AG04449 (cell line): ENCODE measurements at places on chromosomes 2 and 18.
A peak's percentile ranks its signal among the peaks of the same experiment; 100 is the strongest.

- no peak for DNase-seq
These were observed 11.8 kb downstream of the TPGS2 start for GRCh38 chr18:36817039-36817438.

GRCh38 chr18:55688030-55688429 lies 100.0 kb upstream of the TCF4 start:
- DNase-seq, result no peak

GRCh38 chr2:95012881-95013550 lies 12.5 kb upstream of the MAL start:
- no peak for DNase-seq

DNA sequence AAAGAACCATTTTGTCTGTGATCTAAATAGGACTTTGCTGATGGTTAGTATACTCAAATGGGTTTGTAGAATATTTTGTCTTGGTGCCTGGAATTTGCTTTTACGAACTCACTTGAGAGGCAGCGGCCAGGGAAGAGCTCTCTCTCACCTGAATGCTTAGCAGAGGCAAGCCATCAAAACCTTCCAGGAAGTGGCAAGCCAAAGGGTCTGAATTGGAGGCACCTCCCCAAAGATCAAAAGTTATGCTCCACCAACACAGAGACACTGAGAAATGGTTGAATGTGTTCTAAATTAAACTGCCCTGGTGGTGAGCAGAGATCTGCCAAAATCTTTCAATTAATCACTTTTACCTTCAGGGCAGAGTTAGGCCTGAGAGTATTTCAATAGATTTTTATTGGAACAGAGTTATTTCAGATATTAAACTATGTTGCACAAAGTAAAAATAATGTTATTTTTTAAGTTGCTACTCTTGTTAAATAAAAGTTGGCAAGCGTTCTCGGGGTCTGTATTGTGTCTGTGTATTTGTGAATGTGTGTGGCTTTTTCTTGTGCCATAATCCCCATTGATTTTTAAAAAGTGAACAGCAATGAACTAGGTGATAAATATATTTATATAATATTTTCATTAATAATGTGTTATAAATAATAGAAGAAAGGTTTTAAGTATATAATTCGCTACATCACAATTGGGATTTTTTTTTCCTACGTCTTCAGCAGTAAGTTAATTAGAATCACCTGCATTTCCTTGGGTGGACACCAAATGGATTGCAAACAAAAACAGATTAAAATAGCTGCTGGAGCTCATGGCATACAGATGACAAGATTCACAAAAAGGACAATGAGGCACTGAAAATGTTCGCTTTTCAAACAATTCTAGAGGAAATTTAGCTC lies 416.1 kb downstream of the ARHGAP15 start:
- no peak for DNase-seq

DNA sequence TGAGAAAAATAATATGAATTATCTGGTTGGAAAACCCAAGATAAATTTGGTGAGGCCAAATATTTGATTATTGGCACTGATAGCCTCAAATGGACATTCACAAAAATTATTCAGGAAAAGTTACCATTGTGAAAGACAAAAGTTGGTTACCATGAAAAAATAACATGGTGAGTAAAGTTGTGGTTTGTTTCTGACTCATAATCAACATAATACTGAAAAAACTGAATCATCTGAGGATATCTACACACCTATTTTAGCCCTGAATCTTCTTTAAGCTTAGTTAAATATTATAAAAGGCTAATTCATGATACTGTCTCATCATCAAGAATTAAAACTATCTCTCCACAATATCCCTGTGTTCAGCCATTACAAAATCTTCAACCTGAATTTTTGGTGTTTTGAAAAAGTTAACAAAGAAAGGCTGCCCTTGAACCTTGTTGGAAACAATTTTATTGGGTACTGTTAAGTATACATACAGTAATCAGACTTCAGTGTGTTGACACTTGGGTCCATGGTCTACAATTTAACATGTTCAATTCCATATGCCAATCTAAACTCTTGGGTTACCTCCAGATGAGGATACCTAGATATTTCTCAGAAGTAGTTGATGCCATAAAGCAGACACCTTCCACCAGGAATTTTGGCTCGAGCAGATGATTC lies 607.5 kb upstream of the SLC39A10 start:
- no peak for DNase-seq

DNA sequence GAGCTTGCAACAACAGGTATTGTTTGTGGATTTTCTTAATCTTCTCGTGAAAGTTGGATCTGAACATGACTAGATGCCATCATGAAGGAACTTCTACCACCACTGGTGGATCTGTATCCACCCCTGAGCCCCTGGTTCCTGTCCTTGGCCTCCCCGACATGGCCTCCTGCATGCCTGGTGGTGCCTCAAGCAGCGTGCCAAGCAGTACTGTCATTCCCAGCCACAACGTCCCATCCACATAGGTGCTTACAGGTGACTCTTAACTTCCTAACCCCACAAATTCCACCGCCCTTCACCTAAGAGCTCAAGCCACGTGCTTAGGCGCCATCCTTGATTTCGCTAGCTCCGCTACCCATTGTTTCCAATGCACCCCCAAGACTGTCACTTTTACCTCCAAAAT lies 23.1 kb downstream of the TPO start:
- no peak for DNase-seq

DNA sequence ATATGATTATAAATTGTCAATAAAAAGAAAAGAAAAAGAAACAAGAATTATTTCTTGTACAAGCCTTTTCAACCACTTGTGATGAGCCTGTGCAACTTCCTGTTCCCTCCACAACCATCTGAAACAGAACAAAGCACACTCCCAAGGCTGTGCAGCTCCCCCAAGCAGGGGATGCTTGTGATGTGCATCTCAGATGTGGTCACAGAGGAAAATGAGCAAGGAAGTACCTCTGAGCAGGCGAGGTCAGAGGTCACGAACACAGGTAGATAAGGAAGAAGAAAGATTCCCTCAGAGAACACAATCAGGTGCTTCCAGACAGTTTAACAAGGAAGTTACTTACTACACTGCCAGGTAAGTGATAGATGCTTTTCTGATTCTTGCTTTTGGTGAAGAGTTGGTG lies 274.8 kb upstream of the SLC39A10 start:
- no peak for DNase-seq

DNA sequence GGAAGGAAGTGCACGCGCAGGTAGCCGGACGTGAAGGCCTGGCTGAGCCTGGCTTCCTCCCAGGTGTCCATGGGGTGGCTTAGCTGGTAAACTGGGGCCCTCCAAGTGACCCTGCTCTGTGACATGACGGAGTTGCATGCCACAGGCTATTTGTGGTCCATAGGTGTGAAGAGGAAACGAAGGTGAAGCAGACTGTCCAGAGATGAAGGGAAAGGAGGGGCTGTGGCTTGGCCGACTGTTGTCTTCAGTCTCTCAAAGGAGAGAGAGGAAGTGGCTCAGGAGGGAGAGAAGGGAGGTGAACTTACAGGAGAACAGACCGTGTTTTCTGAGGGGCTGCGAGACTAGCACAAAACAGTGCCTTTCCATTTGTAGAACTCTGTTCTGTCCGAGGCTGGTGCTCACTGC lies 19.3 kb downstream of the INPP5D start:
- no peak for DNase-seq

DNA sequence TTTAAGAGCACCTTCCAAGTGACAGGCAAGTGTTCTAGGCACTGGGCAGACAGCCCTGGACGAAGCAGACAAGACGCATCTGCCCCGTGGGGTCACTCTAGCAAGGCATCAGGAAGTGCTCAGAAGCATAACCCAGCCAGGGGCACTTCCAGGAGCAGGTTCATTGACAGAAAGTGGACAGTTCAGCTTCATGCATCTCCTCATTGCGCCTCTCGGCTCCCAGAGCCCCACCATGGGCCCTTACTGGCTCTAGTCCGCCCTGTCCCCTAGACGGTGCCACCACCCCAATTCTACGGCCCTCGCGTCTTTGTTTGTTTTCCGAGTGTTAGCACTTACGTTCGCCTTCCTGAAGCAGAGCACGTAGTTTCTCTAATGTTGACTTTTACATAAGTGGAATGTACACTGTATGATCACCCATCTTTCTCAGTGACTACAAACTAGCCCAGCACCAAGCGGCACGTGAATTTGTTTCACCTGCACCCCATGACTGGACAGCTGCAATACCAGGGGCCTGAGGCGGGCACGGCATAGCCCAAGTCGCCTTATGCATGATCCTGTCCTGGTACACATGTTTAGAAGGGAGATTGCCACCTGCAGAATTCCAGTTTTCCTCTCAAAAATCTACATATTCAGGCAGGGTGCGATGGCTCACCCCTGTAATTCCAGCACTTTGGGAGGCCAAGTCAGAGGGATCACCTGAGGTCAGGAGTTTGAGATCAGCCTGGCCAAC lies 33.2 kb downstream of the SNED1 start:
- no peak for DNase-seq

DNA sequence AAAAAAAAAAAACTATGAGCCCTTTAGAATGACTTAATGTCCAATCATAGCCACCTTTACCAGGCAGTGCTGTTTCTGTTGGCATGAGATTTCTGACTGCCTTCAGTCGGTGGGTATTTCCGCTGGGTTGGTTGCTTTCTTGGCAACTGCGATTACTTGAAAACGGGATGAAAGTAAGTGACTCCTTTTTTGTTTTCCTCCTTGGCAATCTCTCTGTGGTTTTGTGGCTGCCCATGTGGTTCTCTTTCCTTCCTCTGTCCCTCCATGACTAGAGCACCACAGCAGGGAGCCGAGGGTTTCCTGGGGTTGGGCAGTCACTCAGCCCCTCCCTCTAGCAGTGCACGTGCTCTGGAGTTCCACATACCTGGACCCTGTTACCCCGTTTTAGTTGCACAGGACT lies 112.1 kb downstream of the KLHL29 start:
- DNase-seq, result no peak

DNA sequence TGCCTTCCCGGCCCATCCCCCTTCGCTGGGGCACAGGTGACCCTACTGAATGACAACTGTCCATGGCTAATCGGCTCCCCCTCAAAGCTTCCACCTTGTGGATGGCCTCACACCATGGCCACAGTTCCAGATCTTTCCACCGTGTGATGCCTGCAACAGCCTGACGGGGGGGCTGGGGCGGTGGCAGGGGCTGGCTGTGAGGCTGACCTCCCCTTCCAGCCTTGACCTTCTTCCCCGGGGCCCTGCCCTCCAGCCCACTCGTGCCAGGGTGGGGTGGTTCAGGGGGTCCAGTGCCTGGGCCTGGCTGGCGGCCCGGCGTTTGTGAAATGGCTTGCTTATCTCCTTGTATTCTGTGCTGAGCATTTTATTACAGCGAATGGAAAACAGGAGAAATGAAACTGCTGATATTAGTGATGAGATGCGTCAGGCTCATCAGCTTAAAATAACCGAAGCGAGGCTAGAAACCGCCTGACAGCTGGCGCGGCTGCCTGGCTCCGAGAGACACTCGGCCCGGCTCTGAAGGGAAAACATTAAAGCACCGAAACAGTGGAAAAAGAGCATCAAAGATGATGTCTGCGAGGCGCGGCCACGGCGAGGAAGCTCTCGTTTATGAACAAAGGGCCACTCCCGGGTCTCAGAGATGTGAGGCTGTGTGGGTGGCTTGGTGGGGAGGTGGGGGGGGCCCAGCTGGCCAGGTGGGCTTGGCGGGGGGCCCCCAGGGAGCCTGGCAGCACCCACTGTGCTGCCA lies 916 bp upstream of the PDCD1 start:
- DNase-seq, result no peak

DNA sequence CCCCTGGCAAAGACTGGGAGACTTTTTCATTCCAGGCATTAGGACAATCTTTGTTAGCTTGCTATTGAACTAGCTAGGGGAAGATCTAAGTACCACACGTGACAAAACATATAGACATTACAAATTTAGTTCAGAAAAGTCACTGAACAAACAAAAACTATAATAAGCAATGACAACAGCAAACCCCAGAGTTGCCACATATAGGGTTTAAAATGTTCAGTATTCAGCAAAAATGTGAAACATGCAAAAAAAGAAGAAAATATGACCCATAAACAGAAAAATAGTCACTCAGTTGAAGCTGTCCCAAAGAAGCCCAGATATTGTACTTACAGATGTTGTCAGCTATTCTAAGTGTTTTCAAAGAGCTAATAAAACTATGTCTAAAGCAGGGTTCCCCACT lies 431.1 kb upstream of the CDH2 start:
- DNase-seq, result no peak

DNA sequence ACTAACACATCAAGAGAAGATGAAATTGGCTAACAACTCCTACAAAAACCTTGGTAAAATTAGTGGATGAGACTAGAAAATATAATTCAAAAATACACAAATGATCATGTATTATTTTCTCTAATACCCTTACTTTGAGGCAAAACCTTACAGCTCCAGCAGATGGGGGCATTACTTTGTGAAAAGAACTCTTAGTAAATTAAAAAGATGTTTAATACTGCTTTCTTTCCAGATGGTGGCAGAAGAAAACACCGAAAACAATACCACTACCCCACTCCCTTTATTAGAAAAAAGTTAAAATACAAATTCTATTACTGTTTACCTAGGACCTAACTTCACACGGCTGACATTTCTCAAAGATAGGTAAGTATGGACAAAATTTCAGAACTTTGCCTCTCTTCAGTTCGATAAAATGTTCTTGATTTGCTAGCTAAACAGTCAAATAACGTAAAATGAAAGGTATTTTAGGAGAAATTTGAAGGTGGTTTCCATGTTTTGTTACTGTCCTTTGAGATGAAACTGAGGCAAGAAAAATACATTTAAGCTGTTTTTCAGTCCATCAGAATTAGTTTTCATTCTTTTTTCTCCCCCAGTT lies 30.6 kb downstream of the ORC4 start:
- DNase-seq, result peak; percentile 17

DNA sequence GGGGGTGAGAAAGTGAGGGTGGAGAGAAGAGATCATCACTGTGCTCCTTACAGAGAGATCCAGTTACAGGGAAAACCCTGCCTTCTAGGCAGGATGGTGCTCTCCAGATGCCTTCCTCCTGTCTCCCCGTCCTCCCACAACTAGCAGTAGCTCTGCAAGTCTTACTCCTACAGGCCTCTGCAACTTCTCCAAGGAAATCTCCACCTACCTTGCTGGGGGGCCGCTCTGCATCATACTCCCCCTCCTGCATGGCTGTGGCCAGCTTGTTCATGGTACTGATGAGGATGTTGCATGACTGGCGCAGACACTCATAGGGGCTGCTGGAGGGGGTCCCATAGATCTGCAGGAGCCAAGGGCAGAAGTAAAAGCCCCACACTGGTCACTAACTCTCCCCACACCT lies 14.1 kb downstream of the DCTN1 start:
- DNase-seq, result no peak

DNA sequence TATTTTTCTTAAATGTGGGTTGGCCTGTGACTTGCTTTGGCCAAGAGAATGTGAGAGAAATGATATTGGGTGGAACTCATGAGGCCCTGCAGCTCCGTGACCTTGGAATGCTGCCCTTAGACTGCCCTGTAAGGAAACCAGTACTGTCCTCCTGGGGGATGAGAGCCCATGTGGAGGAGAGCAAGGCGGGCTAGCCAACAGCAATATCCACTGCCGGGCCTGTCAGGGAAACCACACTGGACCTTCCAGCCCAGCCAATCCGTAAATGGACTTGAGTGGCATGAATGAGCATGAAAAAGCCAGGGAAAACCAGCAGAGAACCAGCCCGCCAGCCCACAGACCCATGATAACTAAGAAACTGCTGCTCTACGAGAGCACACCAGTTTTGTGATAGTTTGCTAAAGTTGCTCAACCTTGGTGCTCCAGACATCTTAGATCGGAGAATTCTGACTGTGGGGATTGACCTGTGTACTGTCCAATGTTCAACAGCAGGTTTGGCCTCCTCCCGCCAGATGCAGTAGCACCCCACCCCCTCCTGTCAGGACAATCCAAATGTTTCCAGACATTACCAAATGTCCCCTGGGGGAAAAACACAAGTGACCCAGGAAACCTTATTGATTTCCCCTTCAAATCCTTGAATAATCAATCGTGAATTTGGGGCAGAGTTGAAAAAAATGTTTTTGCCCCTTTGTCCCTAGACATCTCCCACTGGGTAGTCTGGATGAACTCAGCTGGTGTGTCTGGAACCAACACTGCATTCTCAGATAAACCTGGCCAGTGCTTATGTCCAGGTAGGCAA lies 27.2 kb downstream of the ALPK2 start:
- DNase-seq, result no peak
